Caki2 (cell line): ENCODE measurements at places on chromosomes 5 and 9. TPM values are rescaled to one million over a fixed set of nuclear protein-coding genes. Genes with fewer than 3 reads are reported as not detected.

DNA sequence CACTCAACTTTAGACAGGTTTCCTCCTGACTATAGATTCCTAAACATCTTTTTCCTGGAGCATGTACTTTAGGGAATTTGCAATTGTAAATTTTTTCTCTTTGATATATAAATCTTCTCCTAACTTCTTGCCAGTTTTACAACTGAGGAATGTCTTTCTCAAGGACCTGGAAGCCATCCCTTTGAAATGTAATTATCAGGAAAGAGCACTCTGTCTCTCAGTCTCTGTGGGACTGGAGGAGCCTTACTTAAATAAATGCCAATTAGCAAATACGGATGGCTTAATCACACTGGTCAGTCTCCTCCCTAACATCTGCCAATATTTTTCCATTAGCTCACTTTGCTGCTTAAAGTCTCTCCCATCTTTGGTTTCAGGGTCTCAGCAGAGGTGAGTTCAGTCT lies 344.3 kb upstream of the ARRDC3 start:
- no peak for DNase-seq

Gene OCLN
- 1.3 TPM in 1 of 2 replicates, not detected in the other for total RNA-seq

GRCh38 chr5:93611976-93612854 lies 29.2 kb downstream of the NR2F1 start:
- DNase-seq: peak; percentile 23

Gene GHR
- total RNA-seq: not detected in 2 replicates

DNA sequence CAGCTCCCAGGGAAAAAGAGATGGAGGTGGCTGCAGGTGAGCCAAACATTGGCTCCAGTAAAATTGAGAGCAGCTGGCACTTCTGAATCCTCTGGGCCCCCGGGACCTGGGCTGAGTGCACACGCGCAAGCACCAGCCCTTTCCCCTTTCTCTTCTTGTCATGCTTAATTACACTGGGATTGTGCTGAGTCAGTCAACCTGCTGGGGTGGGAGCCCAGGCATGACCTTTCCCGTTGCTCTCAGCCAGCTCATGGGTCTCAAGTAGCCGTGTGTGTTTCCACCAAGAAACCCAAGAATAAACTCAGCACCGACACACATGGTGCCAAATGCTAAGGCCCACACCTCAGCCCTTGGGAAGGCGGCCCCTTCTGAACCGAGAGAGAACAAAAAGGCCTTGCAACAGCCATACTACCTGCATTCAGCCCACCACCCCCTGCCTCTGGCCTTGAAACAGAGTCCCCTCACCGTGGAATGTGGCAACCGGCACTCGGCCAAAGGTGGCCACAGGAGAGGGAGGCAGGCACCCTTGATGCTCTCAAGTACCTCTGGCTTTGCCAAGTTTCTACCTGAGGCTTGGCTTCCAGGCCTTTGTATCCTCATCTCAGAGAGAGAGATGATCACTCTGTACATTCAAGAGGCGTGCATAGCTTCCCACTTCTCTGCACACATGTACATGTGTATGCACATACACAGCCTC lies 28.1 kb downstream of the SLIT3 start:
- peak; percentile 72 for DNase-seq

Gene TAF11L9
- total RNA-seq: not detected in 2 replicates

Gene SV2C
- total RNA-seq: not detected in 2 replicates

GRCh38 chr9:116325924-116326323 lies 172.3 kb downstream of the PAPPA start:
- DNase-seq: no peak

Gene PRDM9
- total RNA-seq: not detected in 2 replicates

DNA sequence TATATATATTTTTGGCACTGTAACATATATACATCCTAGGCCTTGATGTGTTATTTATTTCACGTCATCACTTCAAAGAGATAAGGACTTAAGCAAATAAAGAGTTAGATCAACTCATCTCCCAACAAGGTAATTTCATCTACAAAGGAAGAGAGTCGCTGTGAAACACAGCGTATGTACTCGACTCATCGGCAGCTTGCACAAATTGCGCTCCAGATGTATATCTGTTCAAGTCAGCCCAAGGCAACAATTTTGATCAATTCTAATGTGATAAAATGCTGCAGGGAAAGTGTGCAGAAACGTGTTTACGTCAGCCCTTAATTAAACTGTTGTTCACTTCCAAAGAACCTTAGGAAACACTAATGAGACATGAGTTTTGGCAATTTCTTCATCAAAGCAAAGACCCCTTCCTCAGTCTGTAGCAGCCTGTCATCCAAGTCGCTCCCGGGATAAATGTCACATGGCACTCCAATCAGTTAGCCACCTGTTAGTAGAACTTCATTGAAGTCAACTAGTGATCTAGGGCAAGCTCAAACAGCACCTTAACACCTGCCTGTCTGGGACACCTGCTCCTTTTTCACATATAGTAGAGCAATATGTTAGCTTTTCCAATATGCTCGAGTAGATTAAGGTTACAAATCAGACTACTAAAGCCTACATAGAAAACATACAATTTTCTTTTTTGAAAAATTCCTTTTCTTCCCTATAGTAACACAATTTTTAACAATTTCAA lies 182.4 kb downstream of the NFIB start:
- no peak for DNase-seq

GRCh38 chr9:102185962-102186361 lies 447.5 kb upstream of the GRIN3A start:
- no peak for DNase-seq

GRCh38 chr9:120542701-120543490 lies 37.1 kb downstream of the CDK5RAP2 start:
- DNase-seq: no peak

- no peak for DNase-seq
Measured at GRCh38 chr5:103249068-103249467, 9.5 kb upstream of the MACIR start.

- DNase-seq: no peak
Measured at GRCh38 chr5:137888466-137888862, 793 bp upstream of the PKD2L2 start.

GRCh38 chr9:840343-840742 lies 1.2 kb upstream of the DMRT1 start:
- DNase-seq: no peak

Gene TNC
- total RNA-seq: 0.09 and 3.3 TPM in 2 replicates

Gene FOXD4L3
- not detected in 2 replicates for total RNA-seq

DNA sequence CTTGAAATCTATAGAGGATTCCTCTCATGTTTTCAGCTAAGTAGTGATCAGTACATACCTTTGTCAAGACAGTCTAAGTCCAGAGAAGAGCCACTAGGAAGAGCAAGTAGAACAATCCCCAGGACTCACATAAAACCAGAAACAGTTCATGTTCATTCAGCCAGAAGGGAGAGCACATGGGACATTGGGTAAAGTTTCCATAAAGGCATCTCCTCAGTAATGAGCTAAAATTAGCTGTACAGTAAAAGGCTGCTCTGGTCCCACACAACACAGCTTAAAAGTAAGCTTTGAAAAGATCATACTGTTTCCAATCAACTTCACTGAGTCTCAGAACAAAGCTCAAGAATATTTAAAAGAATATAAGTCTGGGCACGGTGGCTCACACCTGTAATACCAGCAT lies 32.4 kb downstream of the HOMER1 start:
- DNase-seq: no peak

DNA sequence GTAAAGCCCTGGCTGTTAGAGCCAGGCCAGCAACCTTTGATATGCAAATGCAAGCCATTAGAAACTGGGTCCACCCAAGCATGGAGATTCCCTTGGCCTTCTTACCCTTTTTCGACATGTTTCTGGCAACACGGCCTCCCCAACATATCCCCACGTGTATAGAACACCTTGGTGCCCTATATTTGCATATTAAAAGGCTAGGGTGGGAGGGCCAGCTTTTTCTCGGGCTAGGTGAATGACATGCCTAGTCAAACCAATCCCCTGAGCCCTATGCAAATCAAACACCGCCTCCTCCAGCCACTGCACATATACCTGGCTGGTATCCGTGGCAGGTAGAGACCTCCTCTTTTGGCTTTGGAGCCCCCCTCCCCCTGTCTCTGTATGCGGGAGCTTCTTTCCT lies 55.6 kb upstream of the ZFR start:
- DNase-seq: no peak

DNA sequence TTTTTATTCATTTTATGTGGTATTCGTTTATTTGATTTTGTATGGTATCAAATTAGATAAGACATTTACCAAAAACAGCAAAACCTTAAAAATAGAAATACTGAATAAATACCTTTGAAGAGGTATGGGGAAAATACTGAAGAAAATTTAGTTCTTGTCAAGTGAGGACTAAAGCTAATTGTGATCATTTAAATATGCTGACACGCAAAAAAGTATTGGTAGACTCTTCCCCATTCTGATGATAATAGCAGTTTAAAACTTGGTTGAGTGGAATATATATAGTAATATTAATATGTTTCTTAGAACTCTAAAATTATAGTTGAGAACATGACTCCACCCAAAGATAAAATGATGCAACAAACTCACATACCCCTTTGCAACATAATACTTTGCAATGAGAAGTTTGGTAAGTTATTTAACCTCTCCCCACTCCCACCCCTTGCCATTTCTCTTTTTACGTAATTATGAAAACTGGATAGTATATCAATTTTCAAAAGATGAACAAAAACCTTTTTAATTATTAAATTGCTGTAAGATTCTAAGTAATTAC lies 30.1 kb upstream of the SNX24 start:
- no peak for DNase-seq

Gene CFAP90
- total RNA-seq: 0.41 and 5.1 TPM in 2 replicates

- DNase-seq: no peak
Measured at GRCh38 chr5:56375011-56375410, 141.9 kb upstream of the ANKRD55 start.

Gene PCDHGA7
- not detected in 2 replicates for total RNA-seq

DNA sequence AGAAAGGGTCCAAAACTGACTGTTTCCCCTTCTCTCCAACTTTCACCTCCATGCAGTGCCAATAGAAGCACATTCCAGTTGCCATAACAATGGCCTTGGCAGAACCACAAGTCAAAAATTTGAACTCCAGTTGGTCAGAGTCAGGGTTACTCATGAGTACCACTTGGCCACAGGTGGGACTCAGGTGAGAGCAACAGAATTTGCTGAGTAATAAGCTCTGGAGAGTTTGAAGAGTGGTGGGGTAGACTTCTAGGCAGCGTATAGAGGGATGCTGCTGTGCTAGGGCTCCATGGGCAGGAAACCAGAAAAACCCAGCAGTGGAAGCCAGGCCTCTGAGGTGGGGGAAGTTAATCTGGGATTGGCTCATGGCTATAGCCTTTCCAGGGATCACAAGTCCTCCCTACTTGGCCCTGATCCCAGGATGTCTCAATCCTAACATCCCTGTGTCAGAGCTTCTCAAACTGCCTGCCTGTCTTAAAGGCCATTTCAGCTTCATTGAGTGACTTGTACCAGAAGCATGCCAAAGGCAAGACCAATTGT lies 30.2 kb downstream of the SNX18 start:
- DNase-seq: no peak

Gene CBY3
- not detected in 2 replicates for total RNA-seq

GRCh38 chr9:78261403-78262001 lies 25.6 kb downstream of the CEP78 start:
- no peak for DNase-seq

DNA sequence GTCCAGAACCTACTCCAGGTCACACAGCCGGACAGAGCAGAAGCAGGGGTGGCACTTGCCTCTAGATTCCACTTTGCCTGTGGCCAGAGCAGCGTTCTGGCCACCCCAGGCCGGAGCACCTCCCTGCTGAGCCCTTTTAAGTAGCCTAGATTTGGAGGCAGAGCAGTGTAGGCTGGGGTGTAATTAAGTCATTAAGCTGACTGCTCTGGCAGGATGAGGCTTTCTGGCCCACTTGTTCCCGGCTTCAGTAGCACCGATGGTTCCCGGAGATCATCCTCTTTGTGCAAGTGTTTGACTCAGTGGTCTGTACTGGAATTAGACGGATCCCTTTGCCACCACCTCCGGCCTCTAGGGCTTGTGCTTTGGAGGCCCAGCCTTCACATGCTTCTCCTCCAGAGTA lies 281.9 kb upstream of the ANKRD55 start:
- DNase-seq: no peak

Gene PTGES
- 44.9 and 54.4 TPM in 2 replicates for total RNA-seq
